Osteocyte (in vitro differentiated cells): ENCODE measurements at places on chromosomes 12 and 14. TPM values are rescaled to one million over a fixed set of nuclear protein-coding genes. Genes with fewer than 3 reads are reported as not detected.

GRCh38 chr12:124923905-124924734 is 9.7 kb upstream of the UBC start:
- no peaks in the 10 kb centered on the region for H3K36me3 ChIP-seq
- peak overlapping the region; percentile 79 for H3K27ac ChIP-seq
- peak overlapping the region; percentile 35 for H3K4me3 ChIP-seq
- H3K4me1 ChIP-seq, result peaks cover 51% of the 10 kb centered on the region

- H3K4me1 ChIP-seq, result no peaks in the 10 kb centered on the region
- no peak overlapping the region for H3K4me3 ChIP-seq
- H3K27ac ChIP-seq, result no peak overlapping the region
- peaks cover 22% of the 10 kb centered on the region for H3K27me3 ChIP-seq
Measured at GRCh38 chr14:96748362-96748761, 48.8 kb upstream of the VRK1 start.

GRCh38 chr14:24095271-24096068 is 1.4 kb downstream of the PCK2 start:
- H3K27me3 ChIP-seq, result no peaks in the 10 kb centered on the region
- H3K4me1 ChIP-seq, result peaks cover 26% of the 10 kb centered on the region
- peak overlapping the region; percentile 99 for H3K4me3 ChIP-seq
- peak overlapping the region; percentile 97 for H3K27ac ChIP-seq

DNA sequence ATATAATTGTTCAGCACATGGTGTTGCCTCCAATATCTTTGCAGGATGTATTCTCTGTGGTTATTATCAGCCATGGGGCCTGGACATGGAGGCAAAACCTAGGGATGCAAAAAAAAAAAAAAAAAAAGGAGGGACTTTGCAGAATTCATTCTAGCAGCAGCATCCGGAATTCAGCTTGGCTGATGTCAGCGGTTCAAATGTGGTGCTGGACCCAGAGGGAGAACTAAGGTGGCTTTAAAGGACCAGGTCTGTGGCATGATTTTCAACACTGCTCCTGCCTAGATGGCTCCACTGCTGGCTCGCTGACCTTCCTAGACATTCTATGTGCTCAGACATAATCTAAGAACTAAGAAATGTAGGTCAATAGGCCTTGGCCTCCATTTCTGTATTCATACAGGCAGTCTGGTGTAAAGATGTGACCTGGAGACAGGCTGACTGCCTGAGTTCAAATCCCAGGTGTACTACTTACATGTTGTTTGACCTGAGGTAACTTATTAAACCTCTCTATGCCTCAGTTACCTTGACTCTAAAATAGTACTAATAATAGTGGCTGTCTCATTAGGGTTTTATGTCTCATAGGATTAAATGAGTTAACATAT is 108.6 kb downstream of the PPM1A start:
- no peaks in the 10 kb centered on the region for H3K4me1 ChIP-seq
- peaks cover 25% of the 10 kb centered on the region for H3K27me3 ChIP-seq
- DNase-seq, result no peak
- H3K36me3 ChIP-seq, result no peaks in the 10 kb centered on the region

The CCDC85C gene
- 4.4 and 5.1 TPM in 2 replicates for total RNA-seq

The MTRFR gene
- 14.3 and 18.0 TPM in 2 replicates for total RNA-seq
